ENCODE measurements at places on chromosomes 16 and 17.
A peak's percentile ranks its signal among the peaks of the same experiment; 100 is the strongest.

GRCh38 chr17:71969500-71969899, 151.3 kb upstream of the SOX9 start:
- no peak for DNase-seq

- no peak for DNase-seq
Measured at GRCh38 chr16:73027685-73028111, 20.2 kb downstream of the ZFHX3 start.

DNA sequence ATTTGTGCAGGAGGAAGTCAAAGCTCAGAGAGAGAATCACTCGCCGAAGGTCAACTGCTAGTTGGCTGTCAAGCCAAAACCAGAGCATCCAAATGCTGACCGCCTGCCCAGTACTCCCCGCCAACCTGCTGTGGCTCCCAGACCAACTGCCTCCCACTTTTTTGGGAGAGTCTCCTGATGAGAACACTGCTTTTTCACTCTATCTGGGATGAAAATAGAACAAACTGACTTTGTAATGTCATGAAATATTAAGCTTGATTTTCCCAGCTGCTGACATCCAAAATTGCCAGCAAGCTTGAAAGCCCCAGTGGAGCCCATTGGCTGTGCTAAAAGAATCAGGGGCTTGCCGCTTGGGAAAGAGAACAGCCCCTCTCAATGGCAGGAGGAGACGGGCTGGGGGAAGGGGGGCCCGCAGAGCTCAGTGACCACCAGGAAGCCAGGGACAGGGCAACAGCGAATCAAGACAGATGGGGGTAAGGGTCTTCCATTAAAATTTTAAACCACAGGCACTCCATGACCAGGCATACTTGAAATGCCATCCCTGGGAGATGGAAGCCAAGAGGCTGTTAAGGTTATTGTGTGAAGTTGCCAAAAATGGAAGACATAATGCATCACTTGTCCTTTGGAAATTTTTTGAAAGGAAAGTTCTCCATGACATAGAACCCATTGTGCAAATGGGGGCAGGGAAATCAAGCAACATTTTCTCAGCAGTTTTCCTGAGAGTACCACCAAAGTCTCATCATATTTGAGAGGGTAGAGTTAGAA, 125.7 kb upstream of the CDH5 start:
- DNase-seq = peak; percentile 93

- DNase-seq = no peak
Measured at GRCh38 chr17:73423806-73424205, 112.0 kb upstream of the CDC42EP4 start.

DNA sequence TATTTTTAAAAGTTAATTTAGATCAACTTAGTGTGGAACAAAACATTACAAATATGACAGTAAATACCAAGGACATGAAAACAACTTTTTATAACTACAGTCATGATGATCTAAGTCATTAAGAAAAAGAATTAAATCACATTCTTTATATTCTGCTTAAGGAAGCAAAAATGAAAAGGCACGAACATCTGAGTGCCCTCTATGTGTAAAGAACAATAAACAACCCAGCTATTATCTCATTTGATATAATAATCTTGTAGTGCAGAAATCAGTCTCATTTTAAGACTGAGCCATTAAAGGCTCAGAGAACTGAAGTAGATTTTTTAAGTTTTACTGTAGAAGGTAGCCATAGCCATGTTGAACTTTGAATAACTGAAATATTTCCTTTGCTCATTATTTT, 13.4 kb downstream of the MYO1D start:
- DNase-seq = peak; percentile 50

GRCh38 chr16:64586781-64587180, 535.1 kb downstream of the CDH11 start:
- DNase-seq = no peak

DNA sequence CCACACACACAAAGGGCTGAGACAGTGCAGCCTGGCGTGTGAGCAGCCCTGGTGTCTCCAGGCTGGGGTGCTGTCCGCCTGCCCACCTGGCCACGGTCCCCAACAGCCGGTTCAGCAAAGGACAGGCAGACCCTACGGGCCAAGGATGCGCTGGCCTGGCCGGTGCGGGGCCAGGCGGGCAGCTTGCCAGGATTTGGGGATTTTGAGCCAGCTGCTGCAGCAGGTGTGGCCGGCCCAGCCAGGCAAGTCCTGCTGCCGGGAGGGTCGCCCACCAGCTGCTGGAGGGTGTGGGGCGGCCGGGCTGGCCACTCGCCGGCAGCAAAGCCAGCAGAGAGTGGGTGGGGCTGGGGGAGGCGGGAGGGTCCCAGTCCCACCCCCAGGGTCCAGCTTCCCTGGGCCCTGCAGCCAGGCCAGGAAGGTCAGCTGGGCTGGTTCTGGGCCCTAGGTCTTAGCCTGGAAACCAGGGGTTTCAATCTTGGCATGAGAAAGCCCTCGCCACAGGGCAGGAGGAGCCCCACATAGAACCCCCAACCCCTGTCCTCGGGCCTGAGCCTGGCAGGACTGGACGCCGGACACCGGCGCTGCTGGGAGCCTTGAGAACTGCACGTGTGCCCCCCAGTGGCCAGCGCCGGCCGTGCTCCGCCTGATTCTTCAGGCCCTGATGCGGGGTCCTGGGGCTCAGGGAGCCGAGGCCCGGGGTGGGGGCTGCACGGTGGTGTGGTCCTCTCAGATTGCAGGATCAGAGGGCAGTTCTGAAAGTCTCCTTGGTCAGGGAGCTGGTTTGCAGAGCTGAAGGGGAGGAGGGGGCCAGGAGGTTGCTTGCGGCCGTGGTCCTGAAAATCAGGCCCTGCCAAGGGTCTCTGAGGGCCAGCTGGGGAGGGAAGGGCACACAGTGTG, 17.6 kb upstream of the SSTR5 start:
- peak; percentile 9 for DNase-seq

DNA sequence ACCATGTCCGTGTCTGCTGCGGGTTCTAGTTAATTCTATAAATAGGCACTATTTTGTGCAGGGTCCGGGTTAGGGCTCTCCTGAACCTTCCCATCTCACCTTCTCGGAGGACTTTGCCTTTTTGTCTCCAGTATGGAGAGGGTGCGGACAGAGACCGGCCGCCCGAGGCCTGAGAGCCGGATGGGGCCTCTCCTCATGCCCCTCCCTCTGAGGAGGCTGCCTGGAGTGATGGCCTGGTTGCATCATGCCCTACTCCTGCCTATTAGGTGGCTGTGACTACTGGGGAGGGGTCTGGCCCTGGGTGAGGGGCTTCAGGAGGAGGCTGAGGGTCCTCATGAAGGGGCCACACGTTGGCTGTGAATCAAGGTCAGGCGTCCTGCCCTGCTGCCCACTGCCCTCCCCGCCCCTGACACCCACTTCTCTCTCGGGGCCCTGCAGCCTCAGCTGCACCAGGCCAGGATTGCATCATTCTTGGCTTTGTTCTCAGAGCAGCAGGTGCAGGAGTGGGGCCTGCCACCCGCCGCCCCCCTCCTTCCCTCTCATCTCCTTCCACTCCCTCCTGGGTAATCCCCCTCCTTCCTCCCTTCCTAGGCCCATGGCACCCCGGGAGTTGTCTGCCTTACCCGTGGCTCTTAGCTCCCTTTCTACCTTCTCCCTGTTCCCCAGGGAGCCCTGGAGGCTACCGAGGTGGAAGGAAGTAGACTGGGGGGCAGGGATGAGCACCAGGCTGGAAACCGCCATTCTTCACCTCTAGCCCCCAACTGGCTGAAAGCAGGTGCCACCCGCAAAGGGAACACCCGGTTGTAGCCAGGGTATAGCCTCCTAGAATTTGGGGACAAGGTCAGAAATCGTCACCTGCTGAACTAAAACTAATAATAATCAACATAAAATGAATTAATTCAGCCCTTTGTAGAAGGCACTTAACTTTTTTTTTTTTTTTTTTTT, 12.7 kb upstream of the ARHGAP23 start:
- no peak for DNase-seq

GRCh38 chr16:46923513-46924295, 39.5 kb downstream of the GPT2 start:
- DNase-seq = no peak

DNA sequence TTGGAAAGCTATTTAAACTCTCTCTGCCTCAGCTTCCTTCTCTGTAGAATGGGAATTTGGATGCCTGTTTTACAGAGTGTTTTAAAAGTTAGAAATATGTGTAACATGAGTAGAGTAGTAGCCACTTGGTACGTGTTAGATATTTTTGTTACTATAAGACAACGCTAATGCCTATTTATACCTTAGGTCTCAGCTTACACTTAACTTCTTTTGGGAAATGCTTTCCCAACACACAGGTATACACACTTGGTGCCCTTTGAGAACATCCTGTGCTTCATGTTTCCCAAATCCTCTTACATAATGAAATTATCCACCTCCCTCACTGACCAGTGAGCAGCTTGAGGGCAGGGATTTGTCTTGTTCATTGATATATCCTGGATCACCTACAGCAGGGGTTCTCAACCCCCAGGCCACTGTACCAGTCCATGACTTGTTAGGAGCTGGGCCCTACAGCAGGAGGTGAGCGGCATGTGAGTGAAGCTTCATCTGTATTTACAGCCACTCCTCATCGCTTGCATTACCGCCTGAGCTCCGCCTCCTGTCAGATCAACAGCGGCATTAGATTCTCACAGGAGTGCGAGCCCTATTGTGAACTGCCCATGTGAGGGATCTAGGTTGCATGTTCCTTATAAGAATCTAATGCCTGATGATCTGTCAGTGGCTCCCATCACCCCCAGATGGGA, 33.5 kb downstream of the ARSG start:
- DNase-seq = no peak

- DNase-seq = no peak
Measured at GRCh38 chr16:30418350-30419181, 11.2 kb downstream of the ZNF771 start.

DNA sequence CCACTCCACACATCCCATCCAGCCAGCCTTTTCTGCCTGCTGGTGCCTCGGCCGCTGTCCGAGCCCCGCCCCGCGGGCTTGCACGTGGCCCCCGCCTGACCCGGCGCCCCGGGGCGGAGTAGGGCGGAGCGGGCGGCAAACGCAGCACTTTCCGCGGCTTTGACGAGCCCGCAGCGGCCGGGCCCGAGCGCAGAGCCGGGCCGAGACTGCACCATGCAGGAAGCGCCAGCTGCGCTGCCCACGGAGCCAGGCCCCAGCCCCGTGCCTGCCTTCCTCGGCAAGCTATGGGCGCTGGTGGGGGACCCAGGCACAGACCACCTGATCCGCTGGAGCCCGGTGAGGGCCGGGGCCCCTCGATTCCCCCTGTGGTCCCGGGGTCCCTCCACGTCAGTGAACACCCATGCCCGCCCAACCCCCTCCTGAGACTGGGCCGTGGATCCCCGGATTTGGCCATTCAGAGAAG, at the start of gene HSF4:
TSS of gene HSF4 (plus strand) at position 147 of the 463 bp plus-strand sequence. CDS start at position 214, 67 bp downstream.
- peak; percentile 77 for DNase-seq

GRCh38 chr17:58995247-58995940, 111.3 kb downstream of the TRIM37 start:
- peak; percentile 69 for DNase-seq

- DNase-seq = no peak
Measured at GRCh38 chr16:5328546-5328945, 231.0 kb upstream of the EEF2KMT start.

DNA sequence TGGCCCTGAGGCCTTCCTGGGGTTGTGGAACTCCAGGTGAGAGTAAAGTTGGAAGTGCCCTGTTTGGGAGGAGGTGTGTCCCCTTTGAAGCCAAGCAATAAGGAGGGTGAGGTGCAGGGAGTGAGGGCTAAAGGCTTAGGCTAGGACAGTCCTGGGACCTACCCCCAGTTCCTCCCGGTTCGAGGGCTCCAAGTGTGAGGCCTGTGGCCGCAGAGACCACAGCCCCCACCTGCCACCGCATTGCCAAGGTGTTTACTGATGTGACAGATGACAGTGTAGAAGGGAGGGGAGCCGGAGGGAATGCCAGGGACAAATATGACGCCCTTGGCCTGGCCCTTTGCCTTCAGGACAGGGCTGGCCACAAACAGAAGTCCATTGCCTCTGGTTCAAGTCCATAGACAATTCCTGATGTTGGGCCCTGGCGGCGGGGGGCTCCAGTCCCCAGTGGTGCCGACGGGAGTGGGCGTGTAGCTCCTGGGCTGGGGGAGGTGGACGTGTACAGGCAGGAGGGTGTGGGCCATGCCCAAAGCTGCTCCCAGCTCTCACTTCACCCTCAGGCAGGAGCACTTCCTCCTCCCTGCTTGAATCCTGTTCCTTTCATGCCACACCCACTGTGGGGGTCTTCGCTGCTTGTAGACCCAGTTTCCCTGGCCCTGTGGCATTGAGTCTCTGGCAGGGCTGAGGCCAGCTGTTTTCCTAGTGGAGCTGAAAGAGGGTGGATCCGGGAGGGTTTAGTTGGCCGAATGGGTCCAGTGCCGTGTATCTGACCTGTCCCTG, 3.2 kb downstream of the ADORA2B start:
- no peak for DNase-seq

GRCh38 chr17:82957469-82957795, 117.6 kb upstream of the ZNF750 start:
- no peak for DNase-seq

DNA sequence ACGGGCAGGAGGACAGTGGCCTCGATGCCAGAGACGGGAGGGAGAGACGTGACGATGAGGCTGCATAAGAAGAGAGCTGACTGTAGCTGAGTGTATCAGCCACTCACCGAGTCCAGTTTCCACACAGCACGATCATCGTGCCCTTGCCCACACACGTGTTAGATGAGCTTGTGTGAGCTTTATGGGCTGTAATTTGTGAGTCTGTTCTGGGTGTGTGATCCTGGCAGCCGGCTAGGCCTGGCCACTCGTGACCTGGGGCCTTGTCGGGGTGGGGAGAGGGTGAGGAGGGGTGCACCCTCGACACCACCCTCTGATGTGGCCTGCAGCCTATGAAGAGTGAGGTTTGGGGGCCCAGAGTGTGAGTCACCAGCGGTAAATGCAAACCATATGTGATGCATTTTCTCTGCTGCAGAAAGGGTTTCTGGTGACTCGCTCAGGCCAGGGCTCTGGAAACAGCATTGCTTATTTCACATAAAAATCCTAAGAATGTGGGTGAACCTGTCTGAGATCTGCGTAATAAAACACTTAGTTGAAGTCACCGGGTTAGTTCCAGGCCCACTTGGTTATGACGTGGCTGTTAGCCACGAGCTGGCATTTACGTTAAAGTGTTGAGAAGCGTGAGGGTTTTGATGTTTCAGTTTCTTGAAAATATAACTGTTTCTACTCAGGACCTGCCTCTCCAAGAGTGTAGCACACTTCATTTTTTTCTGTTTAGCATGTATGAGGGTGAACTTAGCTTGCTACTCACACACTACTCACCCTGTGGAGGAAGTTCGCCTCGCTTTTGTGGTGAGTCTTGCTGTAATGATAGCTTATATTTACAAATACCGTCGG, 4.2 kb downstream of the METRNL start:
- peak; percentile 21 for DNase-seq

- no peak for DNase-seq
Measured at GRCh38 chr17:47851764-47852112, 775 bp upstream of the SP6 start.

DNA sequence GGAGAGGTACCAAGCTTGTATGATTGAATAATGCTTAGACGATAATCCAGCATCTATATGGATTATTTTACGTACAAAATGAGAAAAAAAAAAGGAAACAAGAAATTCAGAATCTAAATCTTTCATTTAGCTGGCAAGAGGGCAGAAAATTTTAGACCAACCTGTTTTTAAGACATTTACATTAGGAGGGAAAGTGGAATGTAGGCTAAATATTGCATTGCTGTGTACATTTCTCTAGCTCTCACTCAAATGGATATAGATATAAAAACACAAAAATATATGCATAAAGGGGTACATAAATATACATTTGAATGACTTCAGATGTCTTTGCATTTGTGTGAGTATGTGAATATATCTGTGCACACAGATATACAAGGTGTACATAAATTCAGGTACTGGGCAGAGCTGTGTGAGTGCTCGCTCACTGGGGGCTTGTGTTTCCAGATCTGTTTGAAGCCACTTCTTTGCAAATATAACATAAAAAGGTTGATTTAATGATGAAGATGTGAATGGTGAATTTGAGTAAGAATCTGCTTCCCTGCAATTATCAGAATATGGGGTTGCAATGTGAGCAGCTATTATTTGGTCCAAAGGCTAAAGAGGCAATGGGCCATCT, 14.2 kb upstream of the ZFHX3 start:
- no peak for DNase-seq
